Activated T-cell treated with anti-CD3 and anti-CD28 coated beads for 48 hours (primary cell): ENCODE measurements at places on chromosomes 3 and 15.
A peak's percentile ranks its signal among the peaks of the same experiment; 100 is the strongest.

GRCh38 chr3:176905331-176905730 lies 292.0 kb downstream of the TBL1XR1 start:
- no peak for DNase-seq

DNA sequence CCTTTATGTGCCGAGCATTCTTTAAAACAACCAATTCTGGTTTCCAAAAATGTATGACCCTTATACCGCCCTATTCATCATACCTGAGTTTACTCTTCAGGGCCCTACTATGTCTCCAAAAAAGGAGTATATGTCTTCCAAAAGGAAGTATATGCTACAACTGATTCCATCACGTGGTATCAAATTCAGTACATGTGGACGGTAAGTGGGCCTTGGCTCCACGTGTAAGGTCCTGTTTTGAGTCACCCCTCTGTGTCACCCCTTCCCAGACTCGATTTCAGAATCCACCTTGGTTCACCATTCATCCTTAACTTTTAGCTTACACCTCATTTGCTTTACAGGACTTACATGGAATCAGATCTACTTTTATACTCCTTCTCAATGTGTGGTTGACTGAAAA lies 37.8 kb downstream of the ABHD2 start:
- no peak for DNase-seq

DNA sequence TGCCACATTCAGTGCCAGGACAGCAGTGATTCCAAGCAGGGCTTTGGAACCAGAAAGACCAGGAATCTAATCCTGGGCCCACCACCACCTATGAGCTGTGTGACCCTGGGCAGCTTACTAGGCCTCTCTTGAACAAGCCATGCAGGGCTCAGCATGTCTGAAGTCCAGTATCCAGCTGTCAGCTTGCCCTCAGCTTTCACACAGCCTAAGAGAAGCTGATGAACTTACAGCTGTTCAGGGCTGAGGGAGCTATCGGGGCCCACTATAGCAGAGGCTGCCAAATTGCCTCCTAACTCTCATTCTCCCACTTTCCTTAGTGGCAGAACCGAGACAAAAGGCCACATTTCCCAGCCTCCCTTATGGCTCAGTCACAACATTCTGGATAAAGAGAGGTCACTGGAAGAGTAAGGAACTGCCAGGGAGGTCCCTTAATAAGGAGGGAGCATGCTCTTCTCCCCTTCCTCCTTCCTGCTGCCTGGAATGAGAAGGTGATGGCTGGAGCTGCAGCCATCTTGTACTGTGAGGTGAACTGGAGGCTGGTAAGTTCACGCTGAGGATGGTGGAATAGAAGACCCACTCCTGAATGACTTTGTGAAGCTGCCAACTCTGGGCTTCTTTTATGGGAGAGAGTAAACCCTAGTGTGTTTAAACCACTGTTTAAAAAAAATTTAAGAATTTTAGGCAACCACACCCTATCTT lies 34.5 kb downstream of the FEM1B start:
- DNase-seq: no peak

DNA sequence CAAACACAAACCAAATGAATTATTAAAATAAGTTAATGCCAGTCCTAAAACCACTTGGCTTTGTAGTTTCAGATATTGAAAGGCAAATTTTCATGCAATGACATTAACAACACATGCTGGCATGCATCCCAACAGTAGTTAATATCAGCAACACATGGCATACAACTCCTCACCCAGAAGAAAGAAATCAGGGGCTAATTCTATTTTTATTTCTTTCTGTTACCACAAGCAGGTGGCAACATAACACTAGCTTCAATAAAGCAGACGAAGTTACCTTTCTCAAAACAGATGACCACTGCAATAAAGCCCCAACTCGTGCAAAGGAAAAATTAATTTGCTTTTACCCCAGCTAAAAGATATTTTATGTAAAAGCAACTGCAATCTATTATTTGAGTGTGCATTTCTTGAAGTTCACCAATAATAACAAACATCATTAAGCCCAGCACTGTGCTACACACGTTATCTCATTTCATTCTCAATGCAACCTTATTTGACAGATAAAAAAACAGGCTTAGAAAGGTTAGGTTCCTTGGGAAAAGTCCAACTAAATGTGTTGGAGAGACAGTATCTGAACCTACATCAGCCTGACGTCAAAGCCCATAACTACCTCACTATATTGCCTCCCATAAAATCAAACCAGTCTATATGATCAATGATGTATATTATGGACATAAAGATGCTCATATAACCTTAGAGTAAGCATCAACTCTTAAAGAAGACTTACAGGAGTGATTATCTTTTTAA lies 2.8 kb downstream of the TOP2B start:
- no peak for DNase-seq

DNA sequence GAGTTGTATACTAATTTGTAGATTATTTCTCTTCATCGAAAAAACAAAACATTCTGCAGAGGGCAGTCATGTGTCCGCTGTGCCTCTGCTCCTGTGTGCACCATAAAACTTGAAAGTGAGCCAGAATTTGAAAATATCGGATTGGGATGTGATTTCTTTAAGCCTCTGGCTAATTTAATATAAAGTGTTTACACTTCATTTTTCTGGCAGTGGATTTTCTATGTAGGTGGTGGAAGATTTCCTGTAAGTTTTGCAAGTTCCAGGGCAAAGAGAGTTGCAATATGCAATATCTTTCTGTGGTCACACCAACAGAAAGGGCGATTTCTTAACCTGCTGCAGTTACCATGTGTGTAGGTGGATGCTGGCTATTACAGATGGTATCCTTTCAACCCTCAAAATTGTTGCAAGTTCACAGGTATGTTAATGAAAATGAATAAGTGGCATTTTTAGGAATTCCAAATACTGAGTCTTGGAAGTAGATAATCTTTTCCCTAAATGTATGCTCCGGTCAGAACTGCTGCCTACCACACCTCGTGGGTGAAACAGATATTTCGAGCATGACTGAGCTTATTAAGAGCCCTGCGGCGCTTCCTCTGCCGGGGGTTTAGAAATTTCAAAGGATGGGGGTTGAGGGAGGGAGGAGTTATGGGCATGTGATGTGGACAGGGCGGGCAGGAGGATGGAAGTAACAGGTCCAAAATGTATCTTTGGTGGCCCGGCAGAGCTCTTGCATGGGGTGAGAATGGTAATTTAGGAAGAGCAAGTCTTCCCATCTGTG lies 134.0 kb downstream of the PGPEP1L start:
- DNase-seq: no peak

DNA sequence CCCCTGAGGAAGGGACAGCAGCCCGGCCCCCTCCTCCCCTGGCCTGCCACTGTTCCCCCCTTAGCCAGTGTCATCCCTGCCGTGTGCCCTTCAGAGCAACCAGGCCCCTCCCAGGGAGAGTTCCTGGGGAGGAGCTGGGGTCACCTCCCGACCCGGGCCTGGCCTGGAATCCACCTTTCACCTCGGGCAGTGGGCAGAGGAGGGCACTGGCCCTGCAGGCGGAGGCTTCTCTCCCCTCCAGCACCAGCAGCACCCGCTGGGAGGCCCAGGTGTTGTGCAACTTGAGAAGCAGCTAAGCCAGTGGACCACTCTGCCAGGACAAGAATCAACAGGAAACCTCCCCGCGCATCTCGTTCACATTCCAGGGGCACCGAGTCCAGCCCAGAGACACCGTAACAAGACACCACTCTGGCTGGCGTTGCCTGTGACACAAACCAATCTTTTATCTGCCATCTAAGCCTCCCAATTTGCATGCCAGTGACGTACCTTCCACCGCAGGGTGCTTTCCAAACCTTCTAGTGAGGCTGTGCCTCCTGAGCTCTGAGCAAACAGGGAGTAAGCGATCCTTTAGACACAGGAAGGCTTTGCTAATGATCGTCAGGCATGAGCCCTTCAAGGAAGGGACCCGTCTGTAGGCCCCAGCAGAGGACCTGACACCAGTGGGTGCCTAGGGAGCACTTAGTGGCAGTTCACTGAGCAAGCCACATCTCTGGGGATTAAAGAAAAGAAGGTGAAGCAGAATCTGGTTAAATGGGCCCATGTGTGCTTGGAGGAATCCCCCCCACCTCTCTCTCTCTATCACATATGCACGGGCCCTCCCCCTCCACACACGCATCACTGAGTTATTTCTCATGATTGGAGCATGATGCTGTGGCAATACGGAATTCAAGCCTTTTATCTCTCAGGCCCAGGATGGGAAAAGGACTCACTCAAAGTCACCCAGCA lies 98.9 kb upstream of the TLE3 start:
- peak; percentile 17 for DNase-seq
